ENCODE measurements at places on chromosomes 12 and 14. TPM values are rescaled to one million over a fixed set of nuclear protein-coding genes. Genes with fewer than 3 reads are reported as not detected.

DNA sequence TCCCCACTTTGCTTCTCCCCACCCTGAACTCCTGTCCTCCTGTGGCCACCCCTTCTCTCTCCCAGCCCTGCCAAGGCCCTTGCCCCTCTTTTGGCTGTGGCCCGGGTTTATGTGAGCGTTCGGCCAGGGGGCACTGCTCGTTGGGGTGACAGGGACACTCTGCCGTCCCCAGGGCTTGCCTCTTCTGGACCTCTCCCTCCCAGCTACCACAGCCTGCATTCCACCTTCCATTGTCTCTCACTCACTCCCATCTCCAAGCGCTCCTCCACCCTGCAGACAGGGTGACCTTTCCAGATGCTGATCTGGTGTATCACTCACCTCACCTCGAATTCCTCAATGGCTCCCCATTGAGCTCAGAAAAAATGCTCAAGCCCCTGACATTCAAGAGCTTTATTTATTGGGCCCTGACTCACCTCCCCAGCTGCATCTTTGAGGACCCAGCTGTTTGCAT, 1.4 kb downstream of the SERPINA9 start:
- DNase-seq: no peak

The CRIP2 gene
- total RNA-seq: 49.7 TPM

DNA sequence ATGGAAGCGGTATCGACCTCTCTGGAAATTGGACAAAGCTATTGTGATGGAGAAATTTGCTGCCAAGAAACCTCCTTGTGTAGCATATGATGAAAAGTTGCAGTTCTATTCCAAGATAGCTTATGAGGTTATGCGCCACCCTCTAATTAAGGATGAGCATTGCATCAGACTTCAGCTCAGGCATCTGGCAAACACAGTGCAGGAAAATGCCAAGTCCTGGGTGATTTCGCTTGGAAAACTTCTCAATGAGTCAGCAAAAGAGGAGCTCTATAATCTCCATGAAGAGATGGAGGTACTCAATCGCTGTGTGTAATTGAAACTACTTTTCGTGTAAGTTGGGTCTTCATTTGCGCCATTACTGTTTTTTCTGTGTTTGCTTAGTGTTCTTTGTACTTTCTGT, 51.2 kb downstream of the DNAH10 start:
- DNase-seq: no peak

The LMNTD1 gene
- total RNA-seq: 1.1 TPM

- no peak for DNase-seq
These were observed 27.9 kb downstream of the ACTN1 start for GRCh38 chr14:68951035-68951797.

- no peak for DNase-seq
These were observed 194.8 kb upstream of the C14orf180 start for GRCh38 chr14:104384776-104385071.

The HDAC7 gene
- 12.1 TPM for total RNA-seq

DNA sequence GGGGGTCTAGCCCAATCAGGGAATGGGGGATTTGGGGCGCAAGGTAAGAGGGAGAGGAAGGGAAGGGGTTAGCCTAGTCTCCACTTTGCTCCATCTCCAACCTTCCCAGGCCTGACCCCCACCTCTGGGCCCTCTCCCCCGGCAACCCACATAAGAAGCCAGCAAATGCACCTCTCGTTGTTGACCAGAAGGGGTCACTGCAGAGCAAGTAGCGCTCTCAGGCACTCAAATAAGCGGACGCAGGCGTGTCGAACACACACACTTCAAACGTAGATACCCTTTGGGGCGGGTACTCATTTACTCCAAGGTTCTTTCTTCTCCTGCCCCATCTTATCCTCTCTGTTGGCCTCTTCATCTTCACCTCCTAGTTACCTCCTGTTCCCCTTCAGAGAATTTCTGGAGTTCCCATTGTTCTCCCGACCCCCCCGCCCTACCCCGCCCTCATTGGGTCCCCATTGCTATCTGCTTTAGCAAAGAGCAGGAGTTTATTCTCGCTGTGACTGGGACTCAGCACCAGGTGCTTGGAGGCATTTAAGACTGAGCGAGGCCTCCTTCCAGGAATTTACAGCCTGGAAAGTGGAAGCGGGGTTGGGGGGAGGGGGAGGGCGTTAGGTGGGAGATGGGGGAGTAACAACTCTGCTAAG, 1.5 kb upstream of the SRRM4 start:
- peak; percentile 79 for DNase-seq

The REP15 gene
- total RNA-seq: 0.82 TPM

DNA sequence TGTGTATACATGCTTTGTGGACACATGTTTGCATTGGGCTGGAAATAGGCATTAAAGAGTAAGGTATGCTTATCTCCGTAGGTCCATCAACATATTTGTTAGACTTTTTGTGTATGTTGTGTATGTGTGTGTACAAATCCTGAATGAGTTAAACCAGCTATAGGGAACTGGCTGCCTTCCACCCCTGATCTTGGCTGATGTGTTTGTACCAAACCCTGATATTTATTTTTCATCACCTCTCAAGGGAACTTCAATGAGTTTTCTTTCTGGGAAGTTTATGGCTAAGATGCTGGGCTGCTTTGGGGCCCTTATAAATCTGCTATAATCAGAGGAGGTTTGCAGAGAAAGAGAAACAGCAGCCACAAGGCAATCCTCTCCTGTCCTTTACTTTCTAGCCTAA, 37.1 kb upstream of the CISTR start:
- DNase-seq: no peak

GRCh38 chr12:54708826-54709225, 60.7 kb upstream of the DCD start:
- no peak for DNase-seq

- DNase-seq: no peak
These were observed 17.7 kb downstream of the DNAL1 start for GRCh38 chr14:73662487-73662943.

GRCh38 chr12:30859226-30859625, 67.3 kb upstream of the TSPAN11 start:
- DNase-seq: no peak

DNA sequence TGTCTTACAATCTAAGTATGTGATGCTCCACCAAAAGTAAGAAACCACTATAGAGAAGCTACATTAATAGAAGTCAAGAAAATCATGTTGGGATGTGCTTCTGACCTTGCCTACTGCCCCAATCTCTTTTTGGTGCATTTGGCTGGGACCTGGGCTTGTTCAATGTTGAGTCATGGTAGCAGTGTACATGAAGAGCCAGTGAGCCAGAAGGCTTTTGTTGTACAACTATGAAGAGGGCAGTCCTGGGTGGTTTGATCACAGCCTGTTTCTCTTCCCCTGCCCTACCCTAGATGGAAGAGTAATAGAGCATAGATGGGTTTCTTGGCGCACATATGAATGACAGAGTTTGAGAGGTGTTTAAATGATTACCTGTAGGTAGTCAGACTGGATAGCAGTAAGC, 56.4 kb downstream of the UBR7 start:
- DNase-seq: no peak

The CPNE6 gene
- 0.36 TPM for total RNA-seq

The PRB2 gene
- total RNA-seq: not detected

DNA sequence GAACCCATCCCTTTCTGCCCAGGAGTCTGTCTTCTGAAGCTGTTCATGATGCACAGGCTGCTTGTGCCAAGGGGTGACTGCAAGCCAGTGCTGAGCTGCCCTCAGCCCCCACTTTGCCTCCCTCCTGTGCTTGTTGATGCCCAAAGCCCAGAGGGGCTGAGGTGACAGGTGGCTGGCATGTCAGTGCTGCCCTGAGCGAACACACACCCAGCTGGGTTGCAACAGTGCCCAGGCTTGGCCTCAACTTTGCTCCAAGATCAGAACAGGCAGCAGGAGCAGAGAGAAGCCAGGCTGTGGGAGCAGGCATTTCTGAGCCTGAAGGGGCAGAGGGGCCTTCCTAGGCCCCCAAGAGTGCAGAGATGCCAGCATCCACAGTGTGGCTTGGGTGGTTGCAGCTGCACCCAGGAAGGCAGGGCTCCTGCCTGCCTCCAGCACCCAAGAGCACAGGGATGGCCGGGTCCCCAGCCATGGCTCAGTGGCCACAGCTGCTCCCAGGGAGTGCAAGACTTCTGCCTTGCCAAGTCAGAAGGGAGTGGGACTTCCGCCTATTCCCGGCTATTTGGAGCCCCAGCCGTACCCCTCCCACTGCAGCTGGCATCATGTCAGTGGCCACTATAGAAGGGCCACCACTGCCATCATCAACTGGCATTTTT, 83.1 kb downstream of the SLC16A7 start:
- DNase-seq: peak; percentile 1

- no peak for DNase-seq
These were observed 89.0 kb downstream of the RFX4 start for GRCh38 chr12:106671840-106672239.

The SMIM41 gene
- total RNA-seq: 0.18 TPM

DNA sequence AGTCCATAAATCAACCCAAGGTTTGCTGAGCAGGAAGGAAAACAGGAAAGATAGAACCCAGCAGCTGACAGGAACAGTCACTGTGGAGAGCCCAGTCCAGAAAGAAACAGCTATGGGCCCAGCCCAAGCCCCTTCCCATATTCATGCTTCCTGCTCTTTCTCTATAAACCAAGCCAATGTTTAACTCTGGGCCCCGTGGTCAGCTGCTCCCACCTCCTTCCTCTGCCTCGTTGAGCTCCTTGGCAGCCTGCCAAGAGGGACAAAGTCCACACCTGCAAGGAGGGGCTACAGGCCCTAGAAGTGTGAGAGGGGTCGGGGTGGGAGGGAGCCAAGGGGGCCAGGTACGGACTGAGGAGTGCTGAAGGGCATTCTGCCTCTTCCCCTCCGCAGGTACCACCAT, 10.0 kb downstream of the SLC6A13 start:
- DNase-seq: no peak

The ENDOU gene
- total RNA-seq: not detected

Data from cerebellum (tissue), 4 donors.